ENCODE measurements at places on chromosomes 7 and 10.

- no peak for DNase-seq
Measured at GRCh38 chr7:116210345-116211005, at the start of gene TES. Gene TES (plus strand): TSS chr7:116210539. CDS start chr7:116210708, 169 bp downstream.

DNA sequence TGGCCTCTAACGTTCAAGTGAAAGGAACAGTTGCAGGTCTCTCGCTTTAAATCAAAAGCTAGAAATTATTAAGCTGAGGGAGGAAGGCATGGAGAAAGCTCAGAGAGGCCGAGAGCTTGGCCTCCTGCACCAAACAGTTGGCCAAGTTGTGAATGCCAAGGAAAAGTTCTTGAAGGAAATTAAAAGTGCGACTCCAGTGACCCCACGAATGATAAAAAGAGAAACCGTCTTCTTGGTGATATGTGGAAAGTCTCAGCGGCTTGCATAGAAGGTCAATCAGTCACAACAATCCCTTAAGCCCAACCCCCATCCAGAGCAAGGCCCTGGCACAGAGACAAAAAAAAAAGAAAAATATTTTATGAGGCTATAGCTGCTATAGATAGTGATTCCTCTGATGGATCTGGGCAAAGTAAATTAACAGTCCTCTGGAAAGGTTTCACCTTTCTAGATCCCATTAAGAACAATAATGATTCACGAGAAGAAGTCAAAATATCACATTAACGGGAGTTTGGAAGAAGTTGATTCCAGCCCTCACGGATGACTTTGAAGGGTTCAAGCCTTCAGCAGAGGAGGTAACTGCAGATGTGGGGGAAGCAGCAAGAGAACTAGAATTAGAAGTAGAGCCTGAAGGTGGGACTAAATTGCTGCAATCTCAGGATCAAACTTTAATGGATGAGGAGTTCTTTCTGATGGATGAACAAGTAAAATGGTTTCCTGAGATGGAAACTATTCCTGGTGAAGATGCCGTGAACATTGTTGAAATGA lies 42.5 kb upstream of the INPP5A start:
- no peak for DNase-seq

DNA sequence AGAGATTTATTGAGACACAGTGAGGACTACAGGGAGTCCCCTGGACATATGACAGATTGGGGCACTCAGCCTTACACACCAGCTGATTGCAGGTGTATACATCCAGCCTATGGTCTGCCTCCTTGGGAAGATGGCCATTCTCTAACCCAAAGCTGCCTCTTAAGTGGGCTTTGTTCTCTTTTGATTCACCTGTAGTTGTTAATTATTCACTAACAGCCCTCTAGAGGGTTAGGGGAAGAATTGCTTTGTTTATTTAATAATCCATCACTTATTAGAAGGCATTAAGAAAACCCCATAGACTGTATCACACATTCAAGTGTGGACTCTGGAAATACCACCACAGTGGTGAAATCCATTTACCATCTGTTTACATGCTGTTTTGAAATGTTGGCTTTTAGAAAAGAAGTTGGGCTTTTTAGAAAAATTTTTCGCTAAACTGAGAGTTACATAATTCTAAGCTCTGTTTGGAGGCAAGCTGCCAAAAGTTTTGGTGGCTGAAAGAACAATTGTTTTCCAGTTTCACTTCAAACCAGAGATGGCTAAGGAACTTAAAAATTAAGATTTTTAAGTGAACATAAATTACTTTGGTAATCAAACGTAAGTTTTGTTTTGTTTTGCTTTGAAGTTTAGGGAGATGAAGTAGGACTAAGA lies 379.1 kb downstream of the ADRA2A start:
- DNase-seq, result no peak

GRCh38 chr7:128167042-128167701 lies 73.9 kb upstream of the LEP start:
- DNase-seq, result no peak

DNA sequence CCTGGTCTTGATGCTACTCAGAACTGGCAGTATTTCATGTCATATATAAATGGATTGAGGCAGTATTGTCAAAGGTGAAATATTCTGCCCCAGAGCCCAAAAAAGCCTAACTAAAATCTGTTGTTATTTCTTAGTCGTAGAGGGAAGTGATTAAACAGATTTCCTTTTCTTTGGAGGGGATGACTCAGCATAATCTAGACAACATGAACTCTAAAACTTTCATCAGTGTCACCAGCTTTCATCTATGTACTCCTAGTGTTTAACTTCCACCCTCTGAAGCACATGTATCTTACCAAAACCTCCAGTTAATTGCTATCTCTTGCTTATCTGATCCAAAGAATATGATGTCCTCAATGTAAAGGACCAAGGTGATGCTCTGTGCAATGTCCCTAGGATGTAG lies 97.1 kb upstream of the ARID5B start:
- no peak for DNase-seq

GRCh38 chr10:31374146-31374696 lies 55.2 kb downstream of the ZEB1 start:
- no peak for DNase-seq

DNA sequence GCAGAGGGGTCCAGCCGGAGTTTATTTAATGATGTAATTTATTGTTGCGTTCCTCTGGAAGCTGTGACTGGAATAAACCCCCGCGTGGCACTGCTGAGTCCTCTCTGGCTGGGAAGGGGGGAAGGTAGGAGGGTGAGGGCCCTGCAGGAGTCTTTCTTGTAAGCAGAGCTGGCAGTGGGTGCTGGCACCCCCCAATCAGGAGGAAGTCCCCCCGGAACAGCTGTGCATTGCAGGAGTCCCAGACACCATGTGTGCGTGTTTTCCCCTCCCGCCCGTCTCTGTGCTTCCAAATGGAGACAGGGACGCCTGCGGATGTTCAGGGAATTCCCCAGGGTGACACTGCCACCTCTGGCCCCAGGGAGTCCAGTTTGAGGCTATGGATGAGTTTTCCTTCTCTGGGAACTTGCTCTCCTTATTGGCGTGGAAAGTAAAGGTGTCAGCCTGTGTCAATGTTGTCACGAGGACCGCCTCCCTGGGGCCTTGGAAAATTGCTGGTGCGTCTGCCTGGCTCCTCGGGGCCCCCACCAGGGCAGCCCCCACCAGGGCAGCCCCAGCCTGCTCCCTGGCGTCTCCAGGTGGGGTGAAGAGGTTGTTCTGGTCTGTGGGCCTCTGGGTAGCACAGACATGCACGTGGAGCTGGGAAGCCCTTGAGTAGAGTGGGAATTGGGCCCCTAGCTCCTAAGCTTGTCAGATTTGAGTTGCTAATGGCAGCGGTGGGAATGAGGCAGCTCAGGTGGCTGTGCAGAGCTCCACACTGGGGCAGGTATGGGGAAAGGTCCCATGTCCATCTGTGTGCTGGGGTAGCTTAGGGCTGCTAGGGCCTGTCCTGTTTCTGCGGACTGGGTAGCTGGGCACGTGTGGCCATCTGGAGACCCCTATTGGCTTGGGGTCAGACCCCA lies 2.7 kb downstream of the FZD9 start:
- DNase-seq, result no peak

- DNase-seq, result no peak
Measured at GRCh38 chr10:121216295-121216694, 365.1 kb downstream of the WDR11 start.

- DNase-seq, result no peak
Measured at GRCh38 chr10:89535171-89536012, at the start of gene SLC16A12. Gene SLC16A12 (minus strand): TSS chr10:89535594. CDS start chr10:89462578, 73,016 bp downstream.

DNA sequence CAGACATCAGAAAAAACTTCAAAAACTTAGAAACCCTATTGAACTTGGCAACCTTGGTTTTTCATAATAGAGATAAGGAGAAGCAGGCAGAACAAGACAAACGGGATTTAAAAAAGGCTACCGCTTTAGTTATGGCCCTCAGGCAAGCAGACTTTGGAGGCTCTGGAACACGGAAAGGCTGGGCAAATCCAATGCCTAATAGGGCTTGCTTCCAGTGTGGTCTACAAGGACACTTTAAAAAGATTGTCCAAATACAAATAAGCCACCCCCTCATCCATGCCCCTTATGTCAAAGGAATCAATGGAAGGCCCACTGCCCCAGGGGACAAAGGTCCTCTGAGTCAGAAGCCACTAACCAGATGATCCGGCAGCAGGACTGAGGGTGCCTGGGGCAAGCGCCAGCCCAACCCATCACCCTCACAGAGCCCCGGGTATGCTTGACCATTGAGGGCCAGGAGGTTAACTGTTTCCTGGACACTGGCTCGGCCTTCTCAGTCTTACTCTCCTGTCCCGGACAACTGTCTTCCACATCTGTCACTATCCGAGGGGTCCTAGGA lies 115.3 kb downstream of the NRCAM start:
- DNase-seq, result no peak

DNA sequence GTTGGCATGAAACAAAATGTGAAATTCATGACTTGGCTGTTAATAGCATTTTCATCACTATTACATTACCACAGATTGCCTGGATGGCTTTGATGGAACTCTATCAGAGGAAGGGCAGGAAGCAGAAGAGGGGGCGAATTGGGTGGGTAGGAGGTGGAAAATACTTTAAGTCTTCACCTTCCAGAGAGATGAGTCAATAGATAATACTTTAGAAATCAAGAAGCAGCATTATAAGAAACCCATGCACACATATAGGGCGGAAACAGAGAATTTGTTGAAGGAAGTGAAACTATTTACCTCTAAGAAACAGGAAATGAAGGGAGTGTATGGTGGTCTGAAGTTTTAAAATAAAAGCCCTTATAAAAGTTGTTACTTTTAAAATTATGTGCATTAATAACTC lies 152.1 kb upstream of the TARP start:
- no peak for DNase-seq

DNA sequence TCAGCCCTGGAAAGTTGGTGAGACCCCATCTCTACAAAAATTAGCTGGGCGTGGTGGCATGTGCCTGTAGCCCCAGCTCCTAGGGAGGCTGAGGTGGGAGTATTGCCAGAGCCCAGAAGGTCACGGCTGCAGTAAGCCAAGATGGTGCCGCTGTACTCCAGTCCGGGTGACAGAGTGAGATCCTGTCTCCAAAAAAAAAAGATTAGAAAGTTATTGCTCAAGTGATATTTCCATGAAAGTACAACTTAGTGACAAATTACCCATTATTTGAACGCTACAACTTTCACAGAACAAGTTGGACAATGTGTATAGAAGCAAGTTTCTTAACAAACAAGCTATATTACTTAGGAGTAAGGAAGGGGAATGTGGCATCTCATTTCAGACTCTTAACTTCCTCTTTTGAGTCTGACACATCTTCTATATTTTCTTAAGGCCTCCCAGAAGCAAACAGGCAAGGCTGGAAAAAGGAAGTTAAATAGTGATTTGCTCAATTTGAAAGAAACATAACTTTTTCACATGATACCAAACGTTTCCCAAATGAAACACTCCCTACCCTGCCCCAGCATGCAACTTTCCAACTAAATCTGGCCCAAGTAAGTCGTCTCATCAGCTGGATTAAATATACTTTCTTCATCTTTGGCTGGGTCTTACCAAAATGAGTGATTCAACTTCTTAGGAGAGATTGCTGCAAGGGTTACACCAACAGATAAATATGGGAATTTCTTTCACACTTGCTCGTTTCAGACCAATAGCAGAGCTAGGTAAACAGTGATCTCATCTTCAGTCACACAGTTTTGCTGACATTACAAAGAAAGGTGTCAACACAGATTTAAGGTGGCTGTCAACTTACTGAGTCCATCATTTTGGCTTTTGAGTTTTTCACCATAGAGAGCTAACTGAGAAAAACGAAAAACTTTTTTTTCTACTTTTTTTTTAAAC lies 66.3 kb upstream of the KLF6 start:
- DNase-seq, result no peak

- no peak for DNase-seq
Measured at GRCh38 chr10:62454687-62455397, 80.7 kb downstream of the ZNF365 start.

DNA sequence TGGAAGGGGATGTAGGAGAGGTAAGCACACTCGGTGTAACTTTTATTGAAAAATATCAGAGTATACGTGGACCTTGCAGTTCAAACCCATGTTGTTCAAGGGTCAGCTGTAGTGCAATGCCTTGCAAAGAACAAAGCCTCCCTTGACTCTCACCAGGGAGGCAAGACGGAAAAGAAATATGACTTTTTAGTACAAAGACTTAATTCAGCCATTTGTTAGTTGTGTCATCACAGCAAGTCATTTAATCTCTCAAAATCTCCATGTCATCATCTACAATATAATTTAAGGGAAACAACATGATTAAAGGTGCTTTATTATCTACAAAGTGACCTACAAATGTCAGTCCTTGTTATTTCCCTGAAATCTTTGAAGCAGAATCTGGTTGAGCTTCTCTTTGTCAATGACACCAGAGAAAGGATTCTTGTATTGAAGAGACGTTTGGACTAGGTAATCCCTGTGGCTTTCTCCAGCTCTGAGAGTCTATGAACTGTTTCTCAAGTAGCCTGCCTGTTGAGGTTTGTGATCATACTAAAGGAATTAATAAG lies 502.8 kb downstream of the REEP3 start:
- DNase-seq, result no peak

DNA sequence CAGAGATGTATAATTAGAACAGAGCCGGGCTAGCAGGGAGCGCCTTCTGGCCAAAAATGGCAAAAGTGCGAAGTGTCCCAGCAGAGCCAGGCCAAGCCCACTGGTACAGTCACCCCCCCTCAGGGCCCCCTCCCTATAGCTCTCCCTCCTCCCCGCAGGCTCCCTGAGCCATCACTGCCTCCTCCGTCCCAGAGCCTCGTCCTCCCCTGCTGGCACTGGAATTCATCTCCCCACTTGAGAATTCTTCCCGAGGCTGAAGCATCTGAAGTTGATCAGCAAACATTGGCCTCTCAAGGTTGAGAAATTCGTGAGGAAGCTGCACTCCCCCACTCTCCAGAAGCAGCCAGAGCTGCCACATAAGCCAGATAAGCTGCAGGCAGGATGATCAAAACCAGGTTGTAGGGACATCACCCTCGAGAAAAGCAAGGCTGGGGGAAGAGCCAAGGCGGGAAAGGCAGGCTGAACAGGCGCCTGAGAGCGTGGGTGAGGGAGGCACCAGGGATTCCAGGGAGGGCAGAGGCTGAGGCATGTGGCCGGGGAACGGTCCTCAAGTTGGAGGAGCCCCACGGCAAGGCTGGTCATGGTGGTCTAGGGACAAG lies 23.4 kb downstream of the CAMK2G start:
- no peak for DNase-seq

GRCh38 chr7:102228935-102229334 lies 57.7 kb upstream of the SH2B2 start:
- no peak for DNase-seq

- no peak for DNase-seq
Measured at GRCh38 chr10:11560076-11560709, 51.3 kb downstream of the USP6NL start.

DNA sequence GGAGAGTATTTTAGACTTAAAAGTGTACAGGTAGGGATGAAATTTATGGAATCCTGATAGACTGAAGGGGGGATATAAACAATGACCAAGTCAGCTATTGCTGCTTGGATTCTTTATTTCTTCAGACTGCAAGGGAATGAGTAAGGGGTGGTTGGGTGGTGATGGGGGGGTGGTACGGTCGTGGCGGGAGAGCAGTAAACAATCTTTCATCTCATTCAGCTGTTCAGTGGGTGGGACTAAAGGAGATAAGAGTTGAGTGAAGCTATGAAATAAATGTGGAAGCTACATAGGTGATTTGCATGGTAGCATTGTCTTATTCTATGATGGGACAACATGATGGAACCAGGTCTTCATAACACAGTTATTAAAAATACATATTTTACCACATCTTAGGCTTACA lies 1.8 kb downstream of the SEPTIN7 start:
- no peak for DNase-seq

All from GOT3 (cell line).